NCI-H1417 (cell line): ENCODE measurements at places on chromosomes 5 and 9.

GRCh38 chr5:67253911-67254310, 57.3 kb upstream of the CD180 start:
- DNase-seq: peak; percentile 7

- no peak for DNase-seq
These were observed 18.0 kb upstream of the CAPSL start for GRCh38 chr5:35956429-35956828.

GRCh38 chr5:77816686-77817085, 40.5 kb upstream of the TBCA start:
- no peak for DNase-seq

- DNase-seq: no peak
These were observed 125.6 kb upstream of the TARS1 start for GRCh38 chr5:33315189-33315588.

DNA sequence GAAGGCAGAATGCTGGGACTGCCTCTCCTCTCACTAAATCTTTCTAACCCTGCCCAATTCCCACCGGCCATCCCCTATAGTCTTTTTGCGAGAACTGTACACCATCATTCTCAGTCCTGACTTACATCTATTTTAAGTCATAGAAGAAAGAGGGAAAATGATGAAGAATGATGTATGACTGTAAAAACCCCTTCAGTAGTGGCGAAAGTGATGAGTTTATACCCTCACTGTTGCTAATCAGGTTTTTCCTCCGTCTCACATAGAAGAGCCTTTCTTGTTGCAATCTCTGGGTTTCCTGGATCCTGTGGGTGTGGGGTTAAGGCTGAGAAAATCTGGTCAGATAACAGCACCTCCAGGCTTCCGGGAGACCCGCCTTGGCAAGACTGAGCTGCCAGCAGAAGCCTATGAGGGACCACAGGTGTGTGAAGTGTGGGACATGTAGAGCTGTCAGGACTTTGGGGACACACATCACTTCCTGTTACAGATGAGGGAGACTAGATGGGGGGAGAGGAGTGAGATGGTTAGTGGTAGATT, 147.1 kb upstream of the SLC12A2 start:
- no peak for DNase-seq

GRCh38 chr9:136679431-136679941, 7.8 kb downstream of the AGPAT2 start:
- no peak for DNase-seq

- DNase-seq: no peak
These were observed 31.0 kb downstream of the RNF130 start for GRCh38 chr5:180040287-180041214.

DNA sequence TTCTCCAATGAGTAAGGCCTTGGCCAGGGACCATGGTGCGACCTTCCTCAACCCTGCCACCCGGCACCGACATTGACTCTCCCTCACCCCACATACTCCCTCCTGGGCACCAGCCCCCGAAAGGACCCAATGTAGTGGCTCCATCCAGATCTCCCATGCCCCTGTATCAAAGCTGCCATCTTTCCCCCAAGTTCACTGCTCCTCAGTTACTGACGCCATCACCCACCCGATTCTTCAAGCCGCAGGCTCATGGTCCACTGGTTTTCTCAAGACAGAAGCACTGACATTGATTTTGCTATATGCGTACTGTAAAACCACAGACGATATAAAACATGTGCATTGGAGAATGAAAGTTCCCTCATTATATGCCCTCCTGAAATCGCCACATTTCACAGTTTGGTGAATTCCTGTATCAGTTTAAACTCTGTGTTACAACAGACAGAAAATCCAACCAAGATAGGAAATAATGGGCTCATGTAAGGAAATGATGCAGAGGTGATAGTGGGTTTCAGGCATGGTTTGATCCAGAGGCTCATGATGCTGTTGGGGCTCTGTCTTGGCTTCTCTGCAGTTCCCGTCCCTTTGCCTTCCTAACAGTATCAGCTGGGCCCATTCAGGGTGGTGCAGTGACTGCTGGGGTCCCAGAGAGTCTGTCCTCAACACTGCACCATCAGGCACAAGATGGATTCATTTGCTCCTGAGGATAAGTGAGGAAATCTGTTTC, 207.3 kb upstream of the IER5L start:
- no peak for DNase-seq

DNA sequence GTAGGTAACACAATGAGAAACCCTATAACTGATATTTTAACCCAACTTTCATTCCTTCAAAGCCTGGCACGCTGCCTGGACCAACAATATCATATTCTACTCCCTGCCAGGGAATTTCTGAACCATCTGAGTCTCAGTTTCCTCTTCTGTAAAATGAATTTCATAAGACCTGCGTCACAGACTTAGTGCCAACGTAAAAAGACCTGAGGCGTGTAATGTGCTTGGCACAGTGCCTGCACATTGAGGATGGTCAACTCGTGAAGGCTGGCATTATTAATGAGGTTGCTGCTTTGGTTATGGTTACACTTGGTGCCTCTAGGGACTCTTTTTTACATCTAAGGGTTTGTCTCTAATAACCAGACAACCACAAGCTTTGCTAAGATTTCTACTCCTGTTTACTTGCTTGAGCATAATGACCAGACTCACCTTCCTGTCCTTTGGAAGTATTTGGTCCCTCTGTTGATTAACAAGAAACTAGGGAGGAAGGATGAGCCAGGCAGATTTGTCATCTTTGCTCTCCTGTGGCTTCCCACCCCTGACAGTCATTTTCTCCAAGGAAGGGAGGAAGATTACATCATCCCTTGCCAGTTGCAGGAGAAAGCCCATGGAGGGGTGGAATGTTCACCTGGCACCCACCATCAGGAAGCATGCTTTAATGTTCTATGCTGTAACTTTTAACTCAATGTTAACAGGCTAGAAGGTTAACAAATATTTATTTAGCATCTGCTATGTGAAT, 79.0 kb downstream of the PAPPA start:
- DNase-seq: no peak

DNA sequence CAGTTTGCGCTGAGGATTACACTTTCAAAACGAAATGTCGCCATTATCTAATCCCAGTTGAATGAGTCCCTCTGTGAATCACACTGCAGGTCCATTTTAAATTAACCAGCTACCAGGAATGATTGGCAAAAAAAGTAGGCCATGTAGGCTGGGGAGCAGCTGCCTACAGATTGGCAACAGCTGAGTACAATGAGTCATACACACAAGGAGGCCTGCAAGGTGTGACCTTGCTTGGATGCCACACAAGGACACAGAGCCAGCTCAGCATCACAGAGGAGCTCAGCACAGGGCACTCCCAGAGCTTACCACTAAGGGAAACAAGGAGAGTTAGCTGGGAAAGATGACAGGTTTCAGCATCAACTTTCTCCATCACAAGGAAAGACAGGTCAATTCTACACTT, 12.9 kb downstream of the HAVCR1 start:
- DNase-seq: no peak

GRCh38 chr5:168865968-168866367, 286.8 kb upstream of the PANK3 start:
- no peak for DNase-seq

- DNase-seq: no peak
These were observed 21.1 kb downstream of the UIMC1 start for GRCh38 chr5:176985516-176985915.

- no peak for DNase-seq
These were observed 462.9 kb downstream of the BNC2 start for GRCh38 chr9:16407617-16408016.

DNA sequence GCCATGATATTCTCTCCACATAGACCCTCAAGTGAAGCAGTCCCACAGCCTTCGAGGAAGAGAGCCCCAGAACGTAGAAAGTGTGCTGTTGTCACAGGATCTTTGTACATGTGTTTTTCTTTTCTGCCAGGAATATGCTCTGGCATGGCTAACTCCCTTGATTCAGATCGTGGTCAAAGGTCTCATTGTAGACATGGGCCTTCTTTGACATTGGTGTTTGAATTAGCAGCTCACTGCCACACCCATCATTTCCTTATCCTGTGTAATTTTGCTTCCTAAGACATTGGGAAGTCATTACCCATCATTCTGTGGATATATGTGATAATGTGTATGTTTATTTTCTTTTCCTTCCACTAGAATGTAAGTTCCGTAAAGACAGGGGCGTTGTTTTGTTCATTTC, 25.5 kb downstream of the MTRR start:
- DNase-seq: no peak

GRCh38 chr9:130111786-130112537, 58.3 kb downstream of the GPR107 start:
- DNase-seq: peak; percentile 83

DNA sequence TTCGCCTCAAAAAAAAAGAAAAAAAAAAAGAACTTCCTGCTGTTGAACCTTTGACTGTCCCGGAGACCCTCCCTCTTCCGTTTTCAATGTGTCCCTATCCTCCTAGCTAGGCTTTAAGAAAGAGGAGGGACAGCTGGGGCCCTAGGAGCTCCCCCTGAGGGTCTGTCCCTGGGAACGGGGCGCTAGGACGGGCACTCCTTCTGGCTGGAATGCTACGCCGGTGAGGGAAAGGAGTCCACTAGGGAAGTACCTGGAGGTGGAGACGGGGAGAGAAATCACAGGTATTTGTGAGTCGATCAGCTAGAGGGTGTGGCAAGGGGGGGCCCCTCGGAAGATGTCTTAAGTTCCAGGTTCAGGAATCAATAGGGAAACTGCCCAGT, 4.6 kb downstream of the SIT1 start:
- no peak for DNase-seq

DNA sequence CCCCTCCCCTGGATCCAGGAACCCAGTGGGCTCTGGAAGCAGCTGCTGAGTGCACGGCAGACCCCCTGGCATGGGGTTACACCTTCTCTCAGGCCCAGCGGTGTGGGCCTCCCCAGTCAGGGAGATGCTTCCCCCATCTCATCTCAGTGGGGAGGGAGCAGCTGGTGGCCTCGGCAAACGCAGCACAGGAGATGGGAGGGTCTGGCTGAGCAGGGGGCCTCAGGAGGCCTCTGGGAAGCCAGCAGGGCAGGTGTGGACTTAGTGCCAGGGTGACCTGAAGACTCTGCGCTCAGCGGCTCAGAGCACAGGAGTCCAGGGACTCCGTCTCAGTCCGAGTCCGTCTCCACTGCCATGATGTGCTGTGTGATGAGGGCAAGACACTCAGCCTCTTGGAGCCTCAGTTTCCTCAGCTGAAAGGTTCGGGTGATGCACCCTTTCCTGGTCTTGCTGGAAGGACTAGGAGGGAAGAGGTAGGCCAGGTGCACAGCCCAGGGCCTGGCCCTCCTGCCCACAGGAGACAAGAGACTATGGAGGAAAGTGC, 100.6 kb downstream of the GTF3C4 start:
- no peak for DNase-seq

GRCh38 chr5:144086295-144086694, 84.2 kb downstream of the YIPF5 start:
- no peak for DNase-seq

GRCh38 chr5:95432779-95433178, 41.6 kb downstream of the FAM81B start:
- DNase-seq: no peak

- DNase-seq: no peak
These were observed 40.7 kb upstream of the PPP2R2B start for GRCh38 chr5:146919304-146919703.

DNA sequence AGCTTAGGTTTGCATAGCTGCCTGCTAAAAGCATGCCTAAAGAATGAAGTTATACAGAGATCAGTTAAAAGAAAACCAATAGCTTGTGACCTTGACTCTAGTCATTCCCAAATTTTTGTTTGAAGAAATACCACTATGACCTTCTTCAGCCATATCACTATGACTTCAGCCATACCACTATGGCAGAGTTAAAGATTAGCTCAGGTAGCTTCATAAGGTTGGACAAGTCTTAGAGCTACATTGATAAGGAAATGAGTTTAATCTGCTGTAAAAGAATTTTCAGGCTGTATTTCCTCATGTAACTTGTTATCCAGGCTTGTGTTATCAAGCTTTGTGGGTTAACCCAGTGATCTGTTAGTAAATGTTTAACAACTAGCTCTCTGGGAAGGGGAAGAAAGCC, 30.7 kb downstream of the C6 start:
- no peak for DNase-seq

DNA sequence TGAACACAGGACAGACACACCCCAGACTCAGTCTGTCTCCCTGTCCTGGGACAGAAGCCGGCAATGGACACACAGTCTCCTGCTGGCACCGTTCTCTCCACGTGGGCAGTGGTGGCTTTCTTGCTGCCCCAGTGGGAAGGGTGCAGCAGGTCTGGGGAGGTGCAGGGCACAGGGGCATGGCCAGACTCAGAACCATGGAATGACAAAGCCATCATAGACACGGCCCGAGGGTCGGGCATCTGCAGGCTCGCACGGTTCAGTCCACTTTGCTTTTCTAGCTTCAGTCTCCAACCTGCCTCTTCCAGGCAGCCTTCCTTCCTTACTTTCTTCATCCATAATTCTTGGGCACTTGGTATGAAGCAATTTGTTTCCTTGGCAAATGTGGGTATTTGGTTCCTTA, 16.7 kb downstream of the MYMK start:
- no peak for DNase-seq

GRCh38 chr9:5982317-5982716, 33.1 kb downstream of the RANBP6 start:
- no peak for DNase-seq

- no peak for DNase-seq
These were observed 5.3 kb downstream of the ATOSB start for GRCh38 chr9:35110327-35110761.

GRCh38 chr9:3528451-3528850, 2.6 kb upstream of the RFX3 start:
- DNase-seq: peak; percentile 47

- no peak for DNase-seq
These were observed 103.4 kb downstream of the MED10 start for GRCh38 chr5:6274846-6275543.

DNA sequence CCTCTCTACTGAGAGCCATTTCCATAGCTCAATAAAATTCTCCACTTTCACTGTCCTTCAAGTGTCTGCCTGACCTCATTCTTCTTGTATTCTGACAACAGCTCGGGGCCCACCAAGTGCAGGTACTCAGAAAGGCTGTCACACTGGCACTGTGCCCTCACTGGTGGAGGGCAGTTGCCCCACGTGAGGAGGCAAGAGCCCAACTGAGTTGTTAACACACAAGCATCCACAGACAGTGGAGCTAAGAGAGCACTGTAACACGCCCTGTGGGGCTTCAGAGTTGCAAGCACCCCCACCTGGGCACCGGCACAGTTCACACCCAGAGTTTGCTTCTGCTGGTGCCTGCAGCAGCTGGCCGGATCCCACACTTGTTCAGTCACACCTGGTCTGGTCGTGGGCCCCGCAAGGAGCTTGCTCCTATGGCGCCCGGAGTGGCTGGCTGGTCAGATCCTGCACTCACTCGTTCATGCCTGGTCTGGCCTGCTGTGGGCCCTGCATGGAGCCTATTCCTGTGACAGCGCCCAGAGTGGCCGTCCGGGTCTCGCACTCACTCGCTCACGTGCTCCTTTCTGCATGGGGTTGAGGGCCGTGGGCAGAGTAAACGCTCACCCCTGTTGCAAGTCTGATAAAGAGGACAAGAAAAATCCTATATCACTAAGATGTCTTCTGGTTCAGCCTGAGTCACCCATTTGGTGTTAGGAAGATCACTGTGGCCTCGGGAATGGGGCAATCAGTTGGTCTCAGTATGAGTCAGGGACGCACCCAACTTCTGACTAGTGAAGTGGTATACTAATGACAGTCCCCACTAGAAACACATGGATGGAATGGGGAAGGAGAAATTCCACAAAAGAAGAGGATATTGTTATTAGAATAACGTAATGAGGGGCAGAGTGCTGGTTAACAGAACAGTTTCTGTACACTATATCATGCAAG, 87.0 kb upstream of the CCNH start:
- no peak for DNase-seq

GRCh38 chr9:11758016-11758415, 935.2 kb upstream of the TYRP1 start:
- DNase-seq: no peak
